ENCODE measurements at places on chromosomes 5 and 9.

- DNase-seq, result no peak
Observed at GRCh38 chr5:945691-946551, 53.2 kb downstream of the TRIP13 start.

DNA sequence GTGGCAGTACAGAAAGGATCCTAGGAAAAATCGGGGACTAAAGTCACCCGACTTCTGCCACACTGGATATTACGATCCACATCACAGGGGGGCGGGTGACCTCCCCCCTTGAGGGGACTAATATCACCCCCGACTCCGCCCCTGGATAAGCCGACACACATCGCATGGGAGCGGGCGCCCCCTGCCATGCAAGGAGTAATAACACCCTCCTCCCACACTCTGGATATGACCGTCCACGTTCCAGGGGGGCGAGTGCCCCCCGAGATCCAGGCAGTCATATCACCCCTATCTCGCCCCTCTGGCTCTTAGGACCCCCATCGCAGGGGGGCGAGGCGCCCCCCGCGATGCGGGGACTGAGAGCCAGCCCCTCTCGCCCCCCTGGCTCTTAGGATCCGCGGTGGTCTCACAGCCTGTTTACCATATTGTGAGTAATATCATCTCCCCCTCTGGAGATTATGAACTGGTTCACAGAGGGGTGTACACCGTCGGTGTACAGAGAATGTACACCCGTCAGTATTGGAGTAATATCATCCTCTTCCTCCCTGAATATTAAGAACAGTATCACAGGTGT, 423.0 kb downstream of the DIRAS2 start:
- DNase-seq, result peak; percentile 30

- DNase-seq, result peak; percentile 16
Observed at GRCh38 chr9:35757226-35757891, 3.3 kb upstream of the MSMP start.

- no peak for DNase-seq
Observed at GRCh38 chr5:132259069-132259851, 1.8 kb downstream of the PDLIM4 start.

- DNase-seq, result no peak
Observed at GRCh38 chr9:81592887-81593266, 96.5 kb downstream of the TLE1 start.

GRCh38 chr9:96183751-96184150, 118.2 kb downstream of the HSD17B3 start:
- no peak for DNase-seq

- DNase-seq, result no peak
Observed at GRCh38 chr5:117102591-117102990, 528.0 kb upstream of the SEMA6A start.

GRCh38 chr9:83334320-83334719, 203.9 kb downstream of the FRMD3 start:
- peak; percentile 81 for DNase-seq

- DNase-seq, result no peak
Observed at GRCh38 chr9:110370315-110370714, 32.7 kb upstream of the TXNDC8 start.

- DNase-seq, result no peak
Observed at GRCh38 chr9:33349743-33350142, 52.6 kb downstream of the AQP7 start.

GRCh38 chr5:40235471-40236400, 444.0 kb upstream of the PTGER4 start:
- DNase-seq, result no peak

GRCh38 chr9:130570208-130570607, 9.2 kb upstream of the FUBP3 start:
- DNase-seq, result no peak

- peak; percentile 29 for DNase-seq
Observed at GRCh38 chr9:19127871-19128500, 694 bp upstream of the PLIN2 start.

- DNase-seq, result no peak
Observed at GRCh38 chr9:87872079-87872624, 10.5 kb upstream of the SPATA31E1 start.
